GM23338 (cell line): ENCODE measurements at places on chromosomes 3 and 15. TPM values are rescaled to one million over a fixed set of nuclear protein-coding genes. Genes with fewer than 3 reads are reported as not detected.

AQP9 gene
- not detected in 2 replicates for total RNA-seq

DNA sequence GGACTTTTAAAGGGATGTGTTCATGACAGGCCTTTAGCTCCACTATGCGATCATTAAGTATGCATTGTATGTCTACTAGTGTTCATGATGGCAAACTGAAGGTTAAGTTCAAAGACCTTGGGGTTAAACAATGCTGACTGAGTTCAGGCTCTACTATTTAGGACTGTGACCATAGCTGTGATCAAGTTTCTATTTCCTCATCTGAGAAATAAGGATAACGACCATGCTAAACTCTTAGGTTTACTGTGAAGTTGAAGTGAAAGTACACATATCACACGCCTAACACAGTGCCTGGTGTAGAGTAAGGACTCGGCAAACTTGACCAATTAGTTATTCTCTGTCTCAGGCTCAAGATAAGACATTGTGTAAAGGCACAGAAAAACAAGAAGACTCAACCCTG, 243.2 kb downstream of the MBNL1 start:
- no peak for DNase-seq

GRCh38 chr15:29018120-29018805, 132.5 kb downstream of the APBA2 start:
- DNase-seq = peak; percentile 75

GRCh38 chr3:171396048-171396447, 64.2 kb downstream of the TNIK start:
- DNase-seq = no peak

DPPA2 gene
- 9.3 and 14.3 TPM in 2 replicates for total RNA-seq
